ENCODE measurements at places on chromosomes 3 and 15. TPM values are rescaled to one million over a fixed set of nuclear protein-coding genes. Genes with fewer than 3 reads are reported as not detected.

- DNase-seq = no peak
These were observed 493.8 kb downstream of the IGSF11 start for GRCh38 chr3:118540826-118541225.

The DUOX1 gene
- total RNA-seq = 32.5 TPM

The GOLGA6L4 gene
- total RNA-seq = 2.6 TPM

- DNase-seq = no peak
These were observed 10.4 kb downstream of the PTPRG start for GRCh38 chr3:61571516-61572336.

The PP2D1 gene
- not detected for total RNA-seq

DNA sequence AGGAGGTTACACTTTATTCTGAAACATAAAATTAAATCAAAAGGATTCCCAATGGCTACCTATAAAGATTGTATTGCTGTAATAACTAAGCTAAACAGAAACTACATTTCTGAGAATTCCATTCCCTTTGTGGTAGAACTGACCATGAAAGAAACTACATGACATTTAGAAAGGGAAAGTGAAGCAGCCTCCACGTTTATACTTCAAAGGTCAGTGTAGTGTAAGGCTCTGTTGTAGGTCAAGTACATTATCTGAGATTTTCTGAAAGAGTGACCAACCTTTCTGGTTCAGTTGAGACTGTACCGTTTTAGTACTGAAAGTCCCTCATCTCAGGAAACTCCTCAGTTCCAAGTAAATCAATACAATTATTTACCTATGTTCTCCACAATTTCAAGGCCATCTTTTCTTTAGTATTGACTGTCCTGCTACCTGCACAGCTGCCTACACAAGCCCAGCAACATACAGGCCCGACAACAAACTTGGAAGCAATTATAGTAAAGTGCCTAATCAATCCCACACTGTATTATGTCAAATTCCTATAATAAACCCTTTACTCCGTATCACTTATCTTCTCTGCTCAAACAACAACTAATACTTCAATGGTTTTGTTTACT is 343.0 kb downstream of the PLOD2 start:
- no peak for DNase-seq

DNA sequence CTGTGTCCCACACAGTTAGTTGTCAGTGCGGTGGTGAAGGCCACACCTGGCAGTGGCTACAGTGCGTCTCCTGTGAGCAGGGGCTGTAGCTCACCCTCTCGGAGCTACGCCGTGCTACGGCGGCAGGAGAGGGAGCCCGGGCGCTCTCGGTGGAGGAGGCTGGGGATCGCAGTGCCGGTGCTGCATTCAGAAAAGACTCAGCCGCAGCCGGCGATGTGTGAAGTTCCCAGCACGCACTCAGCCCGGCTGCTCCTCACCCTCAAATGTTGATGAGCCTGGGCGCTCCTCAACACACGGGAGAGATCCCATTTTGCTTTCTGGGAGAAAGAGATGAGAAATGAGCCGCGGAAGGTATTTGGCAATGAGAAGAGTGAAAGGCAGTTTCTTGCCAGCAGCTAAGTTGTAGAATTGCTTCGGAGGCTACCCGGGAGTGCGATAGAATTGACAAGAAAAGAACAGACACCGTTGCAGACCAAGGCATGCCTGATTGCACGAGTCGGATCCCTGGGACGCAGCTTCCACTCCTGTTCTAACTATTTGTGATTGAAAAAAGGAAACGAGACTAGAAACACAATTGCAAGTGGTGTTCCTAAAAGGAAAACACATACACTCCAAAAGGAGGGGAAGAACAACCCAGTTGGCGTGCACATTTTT is at the start of gene UNC13C:
TSS of gene UNC13C (plus strand) at position 189 of the 654 bp plus-strand sequence. CDS start 34,463 bp downstream, outside the sequence.
- peak; percentile 56 for DNase-seq

The TMEM108 gene
- 4.6 TPM for total RNA-seq

The HRG gene
- total RNA-seq = not detected

GRCh38 chr3:27666272-27666671 is 55.9 kb downstream of the EOMES start:
- DNase-seq = peak; percentile 53

DNA sequence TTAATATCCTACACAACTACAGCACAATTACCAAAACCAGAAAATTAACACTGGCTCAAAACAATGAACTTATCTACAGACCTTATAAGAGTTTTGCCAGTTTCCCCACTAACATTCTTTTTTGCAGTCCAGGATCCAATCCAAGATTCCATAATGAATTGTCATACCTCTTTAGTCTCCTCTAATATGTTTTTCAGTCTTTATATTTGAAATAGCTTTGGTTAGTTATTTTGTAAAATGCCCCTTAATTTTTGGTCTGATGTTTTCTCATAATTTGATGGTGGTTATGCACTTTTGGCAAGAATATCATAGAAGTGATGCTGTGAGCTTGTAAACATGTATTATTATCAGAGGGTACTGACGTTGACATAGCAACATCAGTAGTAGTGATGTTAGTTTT is 124.3 kb downstream of the ISL2 start:
- DNase-seq = no peak
